ENCODE measurements at places on chromosomes 6 and 20.
A peak's percentile ranks its signal among the peaks of the same experiment; 100 is the strongest.

DNA sequence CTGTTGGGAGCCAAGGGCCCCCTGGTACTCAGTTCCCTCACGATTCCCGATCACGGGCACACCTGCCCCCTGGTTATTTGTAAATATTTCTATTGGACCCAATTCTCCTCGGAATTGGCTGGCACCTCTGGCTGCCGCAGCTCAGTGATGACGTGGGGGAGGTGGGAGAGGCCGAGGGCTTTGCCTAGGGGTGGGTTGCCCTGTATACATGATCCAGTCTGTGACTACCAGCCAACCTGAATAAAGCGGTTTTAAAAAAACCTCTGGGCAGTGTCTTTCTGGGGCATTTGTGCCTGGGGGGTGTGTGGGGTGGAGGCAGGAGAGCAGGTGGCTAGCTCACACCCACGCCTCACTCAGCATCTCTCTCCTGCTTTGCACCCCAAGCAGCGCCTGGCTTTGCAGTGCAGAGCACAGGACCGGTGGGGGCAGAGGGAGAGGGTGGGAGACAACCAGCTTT, 42.2 kb downstream of the VSTM2L start:
- no peak for DNase-seq

GRCh38 chr6:17580518-17581048, 19.5 kb upstream of the FAM8A1 start:
- DNase-seq = peak; percentile 37

DNA sequence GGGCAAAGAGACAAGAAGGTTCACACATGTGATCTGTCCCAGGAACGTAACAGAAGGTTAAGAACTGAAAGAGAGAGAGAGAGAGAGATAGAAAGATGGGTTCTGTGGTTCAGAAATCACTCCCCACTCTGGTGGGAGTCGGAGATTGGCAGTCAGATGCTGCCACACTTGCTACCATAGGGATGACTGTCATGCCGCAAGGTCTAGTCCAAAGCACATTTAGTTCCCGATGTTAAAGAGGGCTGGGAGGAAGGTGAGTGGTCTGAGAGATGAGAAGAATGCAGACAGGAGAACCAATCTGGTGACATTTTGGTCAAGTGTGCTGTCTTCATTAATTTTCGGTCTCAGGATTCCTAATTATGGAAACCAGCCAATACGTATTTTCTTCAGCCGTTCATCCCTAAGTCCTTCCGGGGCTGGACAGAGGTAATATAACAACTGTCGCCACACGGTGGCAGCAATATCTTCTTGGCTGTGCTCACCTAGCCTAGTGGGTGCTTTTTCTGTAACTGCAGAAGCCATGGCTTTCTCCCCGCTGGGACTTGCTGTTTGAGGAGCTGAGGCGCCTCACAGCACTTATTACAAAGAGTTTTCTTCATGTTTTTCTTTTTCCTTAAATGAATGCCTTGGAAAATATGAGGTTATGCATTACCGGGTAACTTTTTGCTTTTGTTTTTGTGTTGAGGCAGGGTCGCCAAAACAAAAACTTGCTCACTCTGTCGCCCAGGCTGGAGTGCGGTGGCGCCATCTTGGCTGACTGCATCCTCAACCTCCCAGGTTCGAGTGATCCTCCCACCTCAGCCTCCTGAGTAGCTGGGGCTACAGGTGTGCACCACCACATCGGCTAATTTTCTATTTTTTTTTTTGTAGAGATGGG, 46.0 kb downstream of the SLC35D3 start:
- peak; percentile 83 for DNase-seq

GRCh38 chr6:89216411-89216810, 747 bp downstream of the GABRR1 start:
- no peak for DNase-seq

DNA sequence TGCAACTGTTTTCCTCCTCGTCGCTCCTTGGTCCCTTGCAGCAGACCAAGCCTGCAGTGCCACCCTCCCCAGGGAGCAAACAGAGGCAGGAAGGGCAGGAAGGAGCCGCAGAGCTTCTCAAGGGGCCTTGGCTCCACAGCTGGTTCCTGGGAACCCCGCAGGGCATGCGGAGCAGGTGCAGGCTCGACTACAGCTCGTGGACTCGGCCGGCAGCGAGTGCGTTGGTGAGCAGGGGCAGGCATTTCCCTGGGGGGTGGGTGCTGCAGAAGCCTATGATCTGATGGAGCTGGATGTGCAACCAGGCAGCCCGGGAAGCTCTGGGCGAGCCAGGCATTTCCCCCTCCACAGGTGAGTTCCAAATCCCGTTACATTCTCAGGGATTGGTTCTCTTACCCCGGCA, 37.1 kb downstream of the FRMD1 start:
- no peak for DNase-seq

GRCh38 chr6:87572021-87572420, 17.8 kb downstream of the RARS2 start:
- DNase-seq = no peak

DNA sequence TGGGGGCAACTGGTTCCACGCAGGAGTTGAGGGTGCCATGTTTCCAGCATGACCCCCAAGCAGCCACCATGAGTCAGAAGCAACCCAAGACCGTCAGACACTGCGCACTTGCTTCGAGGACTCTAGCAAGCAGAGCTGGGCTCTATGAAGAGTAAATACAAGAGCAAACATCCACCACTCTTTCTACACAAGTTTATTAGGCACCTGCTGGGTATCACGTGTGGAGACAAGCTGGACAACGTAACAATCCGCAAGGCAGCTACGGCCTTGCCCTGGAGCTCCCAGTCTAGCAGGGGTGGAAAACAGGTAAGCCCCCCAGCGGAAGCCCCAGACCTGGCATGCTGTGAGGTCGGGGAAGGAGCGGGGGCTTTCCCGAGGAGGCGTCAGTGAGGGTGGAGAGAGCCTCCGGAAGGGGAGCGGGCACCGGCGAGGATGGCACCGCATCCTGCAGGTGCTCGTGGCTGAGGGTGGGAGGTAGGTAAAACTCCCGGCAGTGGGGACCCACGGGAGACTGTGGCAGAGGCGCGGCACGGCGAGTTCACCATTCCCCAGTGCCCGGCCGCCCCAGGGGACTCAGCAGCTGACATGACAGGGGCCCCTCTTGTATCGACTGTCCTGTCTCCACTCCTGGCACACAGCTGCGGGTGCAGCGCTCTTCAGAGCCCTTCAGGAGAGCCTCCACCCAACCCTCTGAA, 33.6 kb downstream of the GNAS-AS1 start:
- DNase-seq = no peak

DNA sequence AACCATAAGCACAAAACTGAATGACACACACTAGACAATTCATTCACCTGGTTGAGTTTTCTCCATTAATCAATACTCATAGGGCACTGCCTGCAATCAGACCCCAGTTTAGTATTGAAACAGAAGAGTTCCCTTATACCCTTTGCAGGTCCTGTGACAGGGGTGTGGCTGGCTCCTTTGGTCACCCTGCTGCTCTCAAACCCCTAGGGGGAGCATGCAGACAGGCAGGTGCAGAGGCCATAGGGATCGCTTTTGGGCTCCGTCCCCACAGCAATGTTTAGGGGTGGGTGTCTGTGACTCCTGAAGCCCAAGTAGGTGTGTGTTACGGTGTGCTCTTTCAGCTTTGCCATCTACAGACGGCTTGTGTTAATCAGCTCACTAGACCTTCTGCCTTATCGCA, 210.4 kb downstream of the CENPW start:
- no peak for DNase-seq

DNA sequence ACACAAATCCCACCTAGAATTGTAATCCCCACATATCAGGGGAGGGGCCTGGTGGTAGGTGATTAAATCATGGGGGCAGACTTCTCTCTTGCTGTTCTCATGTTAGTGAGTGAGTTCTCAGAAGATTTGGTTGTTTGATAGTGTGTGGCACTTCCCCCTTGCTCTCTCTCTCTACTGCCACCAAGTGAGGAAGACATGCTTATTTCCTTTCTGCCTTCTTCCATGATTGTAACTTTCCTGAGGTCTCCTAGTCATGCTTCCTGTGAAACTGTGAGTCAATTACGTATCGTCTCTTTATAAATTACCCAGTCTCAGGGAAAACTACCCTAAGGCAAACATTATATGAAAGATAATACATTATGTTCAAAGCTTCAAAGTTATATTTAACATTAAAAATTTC, 1297.5 kb upstream of the CITED2 start:
- DNase-seq = no peak

- DNase-seq = no peak
Measured at GRCh38 chr6:139430899-139431601, 56.6 kb upstream of the CITED2 start.

GRCh38 chr20:25033265-25033923, 24.5 kb downstream of the ACSS1 start:
- no peak for DNase-seq

GRCh38 chr20:2891343-2891742, 18.1 kb downstream of the PTPRA start:
- DNase-seq = no peak

GRCh38 chr6:15351631-15352030, 105.8 kb downstream of the JARID2 start:
- no peak for DNase-seq

DNA sequence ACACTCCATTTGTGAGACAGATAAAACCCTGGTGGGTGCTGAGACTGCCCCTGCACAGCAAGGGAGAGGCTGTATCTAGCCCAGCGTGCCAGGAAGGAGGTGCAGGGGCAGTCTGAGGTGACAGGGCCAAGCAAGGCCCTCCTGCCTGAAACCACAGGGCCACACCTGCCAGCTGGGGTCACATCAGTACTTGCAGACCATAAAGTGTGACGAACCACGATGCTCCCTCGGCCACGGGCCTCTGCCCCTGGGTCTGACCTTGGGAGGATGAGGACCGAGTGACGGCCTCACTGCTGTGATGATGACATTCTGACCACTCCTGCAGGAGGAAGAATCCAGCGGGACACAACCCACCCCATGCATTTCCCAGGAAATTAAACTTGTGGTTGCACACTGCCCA, 75.1 kb downstream of the NINL start:
- DNase-seq = no peak

- DNase-seq = no peak
Measured at GRCh38 chr6:41626917-41627316, 11.4 kb upstream of the MDFI start.

DNA sequence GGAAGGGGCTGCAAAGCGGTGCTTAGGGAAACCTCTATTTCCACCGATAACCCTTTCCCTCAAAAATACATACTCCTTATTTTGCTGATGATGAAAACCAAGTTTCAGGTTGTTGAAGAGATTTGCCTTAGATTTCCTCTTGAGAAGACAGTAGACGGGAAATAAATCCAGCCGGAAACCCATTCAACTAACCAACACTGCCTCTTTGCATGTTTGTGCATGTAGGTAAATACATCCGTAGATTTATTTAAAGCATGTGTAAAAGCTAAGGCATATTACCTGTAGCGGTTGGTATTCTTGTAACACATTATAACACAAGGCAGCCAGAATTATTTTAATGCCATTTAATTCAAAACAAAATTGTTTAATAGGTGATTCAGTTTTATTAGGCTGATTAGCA, 136.3 kb upstream of the SLC22A23 start:
- no peak for DNase-seq

DNA sequence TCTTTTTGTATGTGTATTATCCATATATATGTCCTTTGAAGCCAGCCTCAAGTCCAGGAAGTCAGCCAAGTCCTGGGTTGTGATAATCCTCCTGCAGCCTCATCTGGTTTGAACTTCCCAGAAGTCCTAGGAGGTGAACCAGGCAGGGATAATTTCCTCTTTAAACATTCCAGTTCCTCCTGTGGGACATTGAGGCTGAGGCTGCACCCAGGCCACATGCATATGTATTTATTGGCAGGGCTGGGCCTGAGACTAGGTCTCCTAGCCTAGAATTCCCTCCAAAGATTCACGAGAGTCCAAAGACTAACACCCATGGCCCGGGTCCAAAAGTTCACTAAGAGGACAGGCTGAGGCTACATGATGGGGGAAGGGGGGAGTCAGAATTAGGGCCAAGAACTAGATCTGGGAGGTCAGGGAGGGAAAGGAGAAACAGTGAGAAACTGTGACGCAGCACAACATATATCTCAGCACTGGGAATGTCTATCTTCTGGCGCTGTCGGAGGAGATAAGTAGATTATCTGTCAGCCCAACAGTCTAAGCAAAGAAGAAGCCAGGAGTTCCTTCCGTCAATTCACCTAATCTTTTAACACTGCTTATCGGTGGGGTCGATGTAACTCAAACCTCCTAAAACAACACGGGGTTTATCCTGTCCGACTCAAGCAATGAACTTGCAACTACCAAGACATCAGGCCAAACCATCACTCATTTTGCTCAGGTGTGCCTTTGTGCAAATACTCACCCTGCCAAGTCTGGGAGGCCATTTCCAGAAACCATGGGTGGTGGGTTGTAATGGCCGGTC, 43.3 kb downstream of the SNX5 start:
- DNase-seq = no peak

GRCh38 chr6:8383584-8383983, 51.8 kb downstream of the SLC35B3 start:
- no peak for DNase-seq

- DNase-seq = no peak
Measured at GRCh38 chr6:49519660-49520059, 19.9 kb downstream of the GLYATL3 start.

GRCh38 chr6:160190081-160190480, 68.5 kb downstream of the SLC22A1 start:
- no peak for DNase-seq

DNA sequence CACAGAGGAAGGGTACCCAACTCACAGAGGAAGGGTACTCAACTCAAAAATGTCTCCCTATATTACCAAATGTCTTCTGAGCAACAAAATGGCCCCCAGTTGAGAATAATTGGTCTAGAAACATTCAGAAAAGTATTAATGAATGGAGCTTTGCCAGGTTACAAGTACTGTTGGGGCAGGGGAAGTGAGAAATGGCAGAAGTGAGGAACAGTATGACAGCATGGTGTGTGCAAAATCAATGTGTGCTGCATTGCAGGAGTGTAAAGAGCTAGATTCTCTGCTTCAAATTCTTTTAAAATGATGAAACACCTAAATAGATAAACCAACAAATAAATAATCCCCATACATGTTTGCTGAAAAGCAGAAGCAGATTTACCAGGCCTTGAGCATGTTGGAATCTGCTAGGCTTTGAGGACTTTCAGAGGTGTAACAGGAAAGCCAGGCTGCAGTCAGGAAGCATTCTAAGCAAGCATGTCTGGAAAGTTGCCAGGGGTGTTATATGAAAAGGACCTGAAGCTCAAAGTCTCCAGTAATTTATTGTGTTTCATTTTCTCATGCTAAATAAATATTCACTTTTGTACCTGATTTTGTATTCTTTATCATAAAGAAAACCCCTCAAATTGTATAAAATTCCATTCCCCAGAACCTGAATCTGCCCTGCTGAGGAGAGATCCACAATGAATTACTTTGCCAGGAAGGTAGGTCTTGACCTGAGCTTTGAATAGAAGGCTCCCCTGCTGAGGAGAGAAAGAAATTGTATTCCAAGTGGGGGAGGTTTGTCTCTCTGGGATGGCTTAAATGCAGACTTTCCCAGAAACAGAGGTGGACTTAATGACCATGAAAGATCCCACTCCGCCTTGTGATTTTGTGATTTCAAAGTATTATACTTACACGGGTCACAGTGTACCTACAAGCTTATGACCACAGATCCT, 265.0 kb upstream of the MARCKS start:
- no peak for DNase-seq

GRCh38 chr6:10890151-10890550, 3.3 kb downstream of the SYCP2L start:
- no peak for DNase-seq

- no peak for DNase-seq
Measured at GRCh38 chr6:143750877-143751276, 73.1 kb downstream of the PHACTR2 start.

- DNase-seq = no peak
Measured at GRCh38 chr20:36720510-36720909, 25.4 kb downstream of the NDRG3 start.

Measured in GM10248 (cell line).